ENCODE measurements at places on chromosomes 6 and 20. TPM values are rescaled to one million over a fixed set of nuclear protein-coding genes. Genes with fewer than 3 reads are reported as not detected.

The MATN4 gene
- polyA plus RNA-seq, result not detected

The PROKR2 gene
- polyA plus RNA-seq, result 0.94 TPM

The FRK gene
- not detected for polyA plus RNA-seq

The HLA-DOB gene
- 0.62 TPM for polyA plus RNA-seq

The BICRAL gene
- 6.8 TPM for polyA plus RNA-seq
